ENCODE measurements at places on chromosomes 5 and 9.

DNA sequence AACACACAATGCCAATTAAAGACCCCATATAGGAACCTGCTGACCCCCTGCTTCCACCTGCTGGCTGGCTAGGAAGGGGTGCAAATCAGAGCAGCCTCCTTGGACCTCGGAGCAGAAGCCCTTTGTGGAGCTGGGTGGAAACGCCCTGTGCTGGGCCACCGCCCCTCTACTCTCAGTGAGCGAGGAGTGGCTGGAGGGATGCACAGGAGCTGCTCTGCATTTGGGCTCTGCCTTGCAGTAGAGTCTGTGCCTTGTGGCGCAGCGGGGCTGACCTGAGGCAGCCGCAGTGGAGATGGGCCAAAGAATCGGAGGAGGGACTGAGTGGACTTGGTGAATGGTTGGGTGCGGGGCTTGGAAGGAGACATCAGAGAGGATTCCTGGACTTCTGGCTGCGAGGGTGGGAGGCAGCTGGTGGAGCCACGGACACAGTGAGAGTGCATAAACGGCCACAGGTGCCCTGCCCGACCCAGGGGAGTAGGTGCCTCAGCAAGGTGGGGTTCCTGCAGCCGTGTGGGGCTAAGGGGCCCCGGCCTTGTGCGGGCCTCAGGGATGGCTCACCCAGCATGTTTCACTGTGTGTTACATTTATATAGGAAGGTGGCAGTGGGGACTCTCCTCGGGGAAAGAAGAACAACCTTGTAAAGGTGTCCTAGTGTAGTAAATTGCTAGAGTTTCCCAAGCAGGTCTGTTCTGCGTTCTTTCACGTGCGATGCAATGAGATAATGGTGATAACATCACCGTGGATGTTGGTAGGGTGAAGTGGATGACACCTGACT, 14.1 kb upstream of the IRX4 start:
- DNase-seq, result no peak

DNA sequence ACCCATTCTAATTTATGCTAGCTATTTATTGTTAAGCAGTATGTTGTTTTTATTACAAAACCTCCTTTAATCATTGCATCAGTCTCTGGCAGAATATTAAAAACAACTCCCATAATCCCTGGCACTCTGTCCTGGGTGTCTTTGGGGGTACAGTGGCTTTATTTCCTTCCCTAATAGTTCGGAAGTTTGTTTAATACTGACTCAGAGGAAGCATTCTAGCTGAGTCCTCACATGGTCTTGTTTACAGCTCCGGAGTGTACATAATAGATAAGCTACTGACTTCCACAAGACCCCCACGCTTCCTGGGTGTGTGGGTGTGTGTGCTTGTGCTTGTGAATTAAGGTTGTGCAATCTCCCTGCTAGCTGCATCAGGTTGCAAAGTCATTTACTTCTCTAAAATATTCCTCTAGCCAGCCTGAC, 149.8 kb upstream of the CDKN2B start:
- DNase-seq, result peak; percentile 66

- DNase-seq, result no peak
Observed at GRCh38 chr5:14397717-14398116, 183.9 kb upstream of the OTULINL start.

DNA sequence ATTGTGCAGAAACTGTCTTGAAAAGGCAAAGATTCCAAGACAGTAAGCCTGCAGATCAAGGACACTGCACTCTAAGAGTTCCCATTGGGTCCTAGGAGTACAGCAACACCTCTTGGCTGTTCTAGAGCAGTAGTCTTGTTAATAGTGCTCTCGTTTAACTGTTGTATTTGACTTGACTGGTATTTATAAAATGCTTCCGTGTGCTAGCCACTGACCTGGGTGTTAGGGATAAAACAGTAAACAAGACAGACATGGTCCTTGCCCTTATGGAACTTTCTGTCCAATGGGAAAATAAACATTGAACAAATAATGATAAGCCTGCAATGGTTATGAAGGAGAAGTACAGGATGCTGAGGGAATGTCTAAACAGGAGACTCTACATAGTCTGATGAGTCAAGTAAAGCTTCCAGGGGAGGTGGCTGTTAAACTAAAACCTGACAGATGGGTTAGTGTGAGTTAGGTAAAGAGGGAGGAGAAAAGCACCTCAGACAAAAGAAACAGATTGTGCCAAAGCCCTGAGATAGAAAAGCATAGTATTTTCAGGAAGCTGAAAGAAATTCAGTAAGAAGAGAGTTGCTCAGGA, 33.3 kb downstream of the TDRD7 start:
- DNase-seq, result no peak

DNA sequence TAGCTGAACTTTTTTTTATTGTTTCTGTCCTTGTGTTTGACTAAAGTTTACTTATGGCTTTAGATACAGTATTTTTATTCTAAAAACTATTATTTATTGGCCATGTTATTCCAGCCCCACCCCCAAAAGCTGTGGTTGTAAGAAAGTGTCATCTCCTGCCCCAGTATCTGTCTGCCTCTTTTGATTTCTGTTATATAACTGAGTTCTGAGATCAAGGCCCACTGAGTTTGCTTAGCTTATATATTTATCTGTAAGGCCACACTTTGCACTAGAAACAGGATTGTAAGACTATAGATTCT, 116.8 kb upstream of the TNFAIP8 start:
- no peak for DNase-seq

DNA sequence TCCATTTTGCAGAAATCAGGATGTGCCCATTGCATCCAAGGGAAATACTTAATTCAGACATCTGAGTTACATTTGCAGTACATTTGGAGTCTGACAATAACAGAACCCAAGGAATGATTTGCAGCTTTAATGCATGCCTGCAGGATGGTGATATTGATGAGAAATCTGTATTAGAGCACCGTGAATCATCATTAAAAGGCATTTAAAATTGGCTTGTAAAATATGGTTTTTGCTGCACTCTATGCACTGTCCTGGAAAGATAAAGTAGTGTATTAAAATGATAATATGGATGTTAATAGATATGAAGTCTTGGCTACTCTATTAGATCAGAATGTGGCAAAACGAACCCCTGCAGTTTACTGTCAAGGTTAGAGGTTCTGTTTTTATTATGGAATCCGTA, 556.9 kb downstream of the MAT2B start:
- no peak for DNase-seq

DNA sequence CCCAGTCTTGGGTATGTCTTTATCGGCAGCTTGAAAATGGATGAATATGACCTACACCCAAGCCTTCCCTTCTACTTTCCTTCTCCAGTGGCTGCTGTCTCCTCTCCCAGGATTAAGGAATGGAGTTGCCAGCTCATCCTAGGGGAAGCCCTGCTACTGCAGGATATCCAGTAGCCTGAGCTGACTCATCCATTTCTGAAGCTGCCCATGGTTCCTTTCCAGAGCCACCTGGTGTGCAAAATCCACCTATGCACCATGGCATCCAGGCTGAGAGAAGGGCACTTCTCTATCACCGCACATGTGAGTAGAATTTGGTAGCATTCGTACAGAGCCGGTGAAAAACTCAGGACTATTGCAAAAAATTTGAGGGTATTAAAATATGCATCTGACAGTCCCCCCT, 290.8 kb downstream of the YTHDC2 start:
- DNase-seq, result no peak

DNA sequence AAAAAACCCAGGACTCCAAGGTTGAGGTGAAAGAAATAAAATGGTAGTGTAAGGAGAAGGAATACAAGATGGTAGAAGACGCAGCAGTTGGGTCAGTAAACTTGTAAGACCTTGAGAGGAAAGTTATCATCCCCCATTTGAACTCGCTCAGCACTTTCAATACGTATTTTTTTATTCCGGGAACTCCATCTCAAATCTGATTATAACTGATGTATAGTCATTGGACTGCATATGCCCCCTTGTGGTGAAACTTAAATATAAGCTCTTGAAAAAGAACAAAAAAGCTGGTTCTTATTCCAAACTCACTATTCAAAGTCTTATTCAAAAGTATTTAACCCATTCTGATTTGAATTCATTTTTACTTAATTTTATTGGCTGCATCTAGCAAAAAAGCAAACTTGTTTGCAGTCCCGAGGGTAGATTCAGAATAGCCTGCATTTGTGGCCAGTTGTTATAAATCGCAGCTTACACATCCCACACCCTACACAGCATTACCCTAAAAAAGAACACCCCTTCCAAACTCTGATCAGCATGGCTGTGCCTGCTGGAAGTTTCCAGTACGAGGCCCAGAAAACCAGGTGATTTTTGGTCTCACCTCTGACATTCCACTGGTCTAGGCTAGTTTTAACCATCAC, 118.0 kb downstream of the ESM1 start:
- peak; percentile 61 for DNase-seq

DNA sequence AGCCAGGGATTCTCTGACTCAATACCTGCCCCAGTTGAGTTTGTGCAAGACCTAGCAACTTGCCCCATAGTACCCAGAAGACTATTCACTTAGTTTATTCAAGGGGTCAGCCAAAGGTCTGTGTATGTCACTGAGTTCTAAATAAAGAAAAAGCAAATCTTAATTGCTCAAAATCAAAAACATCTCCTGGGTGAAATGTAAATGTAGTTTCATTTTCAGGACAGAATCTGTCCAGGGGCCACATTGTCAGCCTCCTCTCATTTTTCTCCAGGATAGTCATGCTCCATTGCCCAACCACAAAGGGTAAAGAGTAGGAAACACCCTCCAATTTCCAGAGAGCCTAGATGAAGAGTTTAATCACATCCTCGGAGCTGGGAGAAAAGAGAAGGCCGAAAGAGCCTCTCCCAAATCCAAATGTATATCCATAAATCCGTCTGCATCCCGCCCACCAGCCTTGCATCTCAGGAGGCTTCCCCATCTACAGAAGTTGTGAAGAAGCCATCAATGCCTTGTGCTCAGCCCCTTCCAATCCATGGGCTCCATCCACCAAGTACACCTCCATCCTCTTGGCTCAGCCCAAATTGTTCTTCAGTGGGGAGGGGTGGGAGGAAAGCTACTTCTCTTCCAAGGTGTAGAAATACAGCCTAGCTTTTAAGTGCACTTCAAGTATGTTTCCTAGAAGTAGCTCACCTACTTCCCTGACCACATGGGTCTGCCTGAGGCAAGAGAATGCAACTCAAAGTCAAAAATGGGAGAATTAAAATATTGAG, 26.9 kb downstream of the ADAM19 start:
- no peak for DNase-seq

GRCh38 chr5:51018423-51018822, 352.0 kb downstream of the PARP8 start:
- DNase-seq, result no peak

- no peak for DNase-seq
Observed at GRCh38 chr5:60445921-60446320, 254.0 kb downstream of the DEPDC1B start.

DNA sequence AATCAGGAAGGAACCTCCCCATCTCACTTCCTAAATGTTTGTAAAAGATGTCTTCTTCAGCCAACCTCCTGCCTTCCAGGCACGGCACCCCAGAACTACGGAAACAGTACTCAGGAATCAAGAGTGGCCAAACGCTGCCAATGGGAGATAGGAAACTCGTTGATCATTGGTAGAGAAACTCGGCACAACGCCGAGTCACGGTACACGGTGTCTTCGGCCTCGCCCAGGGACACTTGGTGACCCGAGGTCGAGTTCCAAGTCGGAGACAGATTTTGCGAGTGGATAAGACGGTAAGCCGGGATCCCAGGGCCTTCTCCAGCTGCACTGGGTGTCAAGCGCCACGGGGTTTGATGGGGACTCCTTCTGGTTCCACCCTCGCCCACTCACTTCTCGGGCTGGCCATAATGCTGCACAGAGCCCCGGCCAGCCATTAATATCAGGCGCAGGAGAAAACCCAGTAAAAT, 343 bp downstream of the KIAA0825 start:
- peak; percentile 77 for DNase-seq

- DNase-seq, result no peak
Observed at GRCh38 chr5:93150311-93151012, 430.6 kb downstream of the NR2F1-AS1 start.

GRCh38 chr5:113311301-113311700, 123.5 kb downstream of the TSSK1B start:
- no peak for DNase-seq

DNA sequence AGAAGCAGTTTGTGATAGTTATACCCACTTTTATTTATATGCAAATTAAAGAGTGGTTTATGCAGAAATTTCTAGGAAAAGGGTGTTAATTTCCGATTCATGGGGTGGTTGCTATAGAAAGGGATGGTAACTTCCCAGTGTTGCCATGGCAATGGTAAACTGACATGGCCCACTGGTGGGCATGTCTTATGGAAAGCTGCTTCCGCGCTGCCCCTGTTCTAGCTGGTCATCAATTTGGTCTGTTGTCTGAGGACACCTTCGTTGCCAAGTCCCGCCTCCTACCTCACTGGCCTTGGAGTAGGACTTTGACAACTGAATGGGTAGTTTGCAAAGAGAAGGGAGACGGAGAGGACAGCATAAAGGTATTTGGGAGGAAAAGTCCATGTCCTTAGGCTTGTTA, 74.0 kb upstream of the SMIM23 start:
- DNase-seq, result no peak

- DNase-seq, result no peak
Observed at GRCh38 chr5:2829239-2829638, 77.8 kb upstream of the IRX2 start.

DNA sequence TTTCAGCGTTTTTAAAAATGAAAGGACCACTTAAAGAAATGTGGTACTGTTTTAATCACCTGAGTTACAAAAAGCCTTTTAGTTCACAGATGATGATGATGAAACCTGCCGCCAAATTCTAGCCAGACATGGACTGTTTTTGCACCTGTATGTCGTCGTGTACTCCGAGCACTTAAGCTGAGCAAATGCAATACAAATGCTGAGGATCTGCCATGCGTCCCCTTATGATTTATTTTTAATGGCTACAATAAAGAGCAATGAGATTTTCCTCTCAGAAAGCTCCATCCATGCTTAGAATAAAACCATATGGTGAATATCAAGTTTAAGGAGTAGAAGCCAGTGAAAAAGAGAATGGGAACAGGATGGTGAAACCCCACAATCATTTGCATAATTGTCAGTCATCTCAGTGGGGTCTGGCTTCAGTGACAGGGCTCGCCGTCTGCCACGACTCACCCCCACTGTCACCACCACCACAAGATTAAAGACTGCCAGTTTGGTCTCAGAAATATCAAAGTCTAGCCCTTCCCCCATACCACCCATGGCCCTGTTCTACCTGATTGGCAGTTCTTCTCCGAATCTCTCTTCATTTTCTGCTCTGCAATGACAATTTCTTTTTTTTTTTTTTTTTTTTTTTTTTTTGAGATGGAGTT, 159.9 kb downstream of the GOLPH3 start:
- DNase-seq, result no peak

- DNase-seq, result no peak
Observed at GRCh38 chr9:133368249-133368881, 7.5 kb downstream of the SURF4 start.

- DNase-seq, result no peak
Observed at GRCh38 chr5:42606464-42606869, 150.2 kb upstream of the CCDC152 start.
